AML-193 (cell line): ENCODE measurements at places on chromosomes 5 and 9.

GRCh38 chr9:101470021-101470420 is 34.4 kb upstream of the ALDOB start:
- DNase-seq: no peak

DNA sequence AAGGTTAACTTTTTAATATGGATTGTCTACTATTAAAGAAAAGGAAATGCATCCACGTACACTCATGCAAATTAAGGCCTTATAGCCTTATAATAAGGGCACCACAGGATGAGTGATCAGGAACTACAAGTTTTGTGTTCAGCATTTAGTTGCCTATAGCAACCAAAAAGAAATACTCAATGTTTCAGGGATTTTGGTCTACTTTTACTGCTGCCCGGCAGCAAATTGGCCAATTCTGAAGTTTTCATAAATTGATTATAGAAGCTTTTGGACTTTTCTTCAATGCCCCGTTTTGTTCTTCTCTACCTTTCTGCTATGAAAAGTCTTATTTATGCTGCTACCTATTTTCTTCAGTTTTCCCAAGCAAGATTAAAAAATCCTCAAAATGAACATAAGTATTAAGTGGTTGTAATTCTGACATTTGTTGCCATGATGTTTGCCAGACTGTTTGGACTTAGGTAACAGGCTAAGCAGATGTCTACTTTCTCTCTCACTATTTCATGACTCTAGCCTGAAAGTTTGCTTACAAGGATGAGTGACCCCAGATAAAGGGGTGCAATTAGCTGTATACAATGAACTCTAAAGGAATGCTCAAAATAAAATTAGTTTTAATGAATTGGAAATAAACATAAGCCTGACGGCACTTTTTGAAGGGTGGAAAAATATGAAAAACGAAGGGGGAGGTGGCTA is 391.5 kb upstream of the DAB2 start:
- no peak for DNase-seq

GRCh38 chr5:175088963-175089362 is 355.0 kb downstream of the DRD1 start:
- DNase-seq: no peak

- no peak for DNase-seq
Measured at GRCh38 chr5:32263684-32264083, 49.1 kb downstream of the MTMR12 start.

DNA sequence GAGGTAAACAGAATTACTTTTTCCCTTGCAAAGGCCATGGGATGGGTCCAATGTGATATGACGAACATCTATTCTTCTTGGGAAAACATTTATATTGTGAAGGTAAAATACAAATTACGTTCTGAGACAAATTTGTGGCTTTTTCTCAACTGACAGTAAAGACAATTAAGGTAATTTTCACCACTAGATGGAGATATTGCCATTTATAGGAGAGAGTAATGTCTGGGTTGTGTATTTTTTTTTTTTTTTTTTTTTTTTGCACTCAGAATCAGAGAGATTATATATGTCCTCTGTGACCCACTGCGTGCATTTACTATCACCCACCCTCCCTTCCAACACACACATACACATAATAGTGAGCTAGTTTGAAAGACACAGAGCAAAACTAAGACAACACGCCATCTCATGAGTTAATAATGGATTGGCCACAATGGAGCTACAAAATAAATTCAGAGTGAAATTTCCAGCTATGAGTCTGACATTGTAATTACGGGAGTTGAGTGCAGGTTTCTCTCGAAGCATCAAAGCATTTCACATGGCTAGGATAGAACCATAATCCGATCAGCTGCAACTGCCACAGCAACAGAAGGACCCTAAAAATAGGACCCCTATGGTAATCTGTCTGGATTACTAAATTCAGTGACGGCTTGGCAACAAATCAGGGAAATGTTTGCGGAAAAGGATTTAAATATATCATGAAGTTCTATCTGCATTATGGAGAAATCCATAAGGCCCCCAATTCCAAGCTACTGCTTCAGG is 49.2 kb downstream of the ANXA1 start:
- DNase-seq: peak; percentile 55

GRCh38 chr5:81842795-81843398 is 92.0 kb upstream of the SSBP2 start:
- no peak for DNase-seq

- no peak for DNase-seq
Measured at GRCh38 chr9:21762064-21762463, 40.4 kb upstream of the MTAP start.

DNA sequence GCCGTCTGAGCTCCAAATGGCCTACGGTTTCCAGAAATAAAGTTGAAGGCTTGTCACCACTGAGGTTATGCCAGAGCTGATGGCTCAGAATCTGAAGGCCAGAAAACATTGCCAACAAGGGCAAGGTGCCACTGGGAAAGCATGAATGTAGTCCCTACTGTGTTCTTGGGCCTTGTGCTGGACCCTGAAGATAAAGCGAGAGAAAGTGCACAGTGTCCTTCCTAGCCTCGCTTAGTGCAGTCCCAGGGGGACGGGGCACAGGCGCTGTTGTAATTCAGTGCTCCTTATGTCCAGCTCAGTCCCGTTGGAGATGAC is 84.5 kb downstream of the NDFIP1 start:
- no peak for DNase-seq

DNA sequence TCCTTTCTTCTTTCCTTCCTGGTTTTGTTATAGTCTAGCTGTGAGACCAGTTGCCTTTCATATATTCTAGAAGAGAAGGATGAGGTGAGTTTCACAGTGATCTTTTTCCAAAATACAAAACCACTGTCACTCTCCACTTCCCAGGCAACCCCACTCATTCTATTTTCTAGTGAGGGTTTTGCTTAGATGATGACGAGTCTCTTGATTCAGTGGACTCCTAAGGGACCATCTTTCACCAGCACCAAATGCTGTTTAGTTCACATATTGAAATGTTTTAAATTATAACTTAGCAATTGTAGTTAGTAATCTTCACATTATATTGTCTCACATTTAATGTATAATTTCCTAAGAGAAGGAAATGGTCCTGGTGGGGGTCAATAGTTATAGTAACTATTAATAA is 25.2 kb downstream of the PIK3R1 start:
- DNase-seq: no peak

GRCh38 chr5:8399471-8399870 is 530.5 kb downstream of the MTRR start:
- DNase-seq: no peak

GRCh38 chr9:126690431-126691051 is 76.8 kb downstream of the LMX1B start:
- peak; percentile 24 for DNase-seq

DNA sequence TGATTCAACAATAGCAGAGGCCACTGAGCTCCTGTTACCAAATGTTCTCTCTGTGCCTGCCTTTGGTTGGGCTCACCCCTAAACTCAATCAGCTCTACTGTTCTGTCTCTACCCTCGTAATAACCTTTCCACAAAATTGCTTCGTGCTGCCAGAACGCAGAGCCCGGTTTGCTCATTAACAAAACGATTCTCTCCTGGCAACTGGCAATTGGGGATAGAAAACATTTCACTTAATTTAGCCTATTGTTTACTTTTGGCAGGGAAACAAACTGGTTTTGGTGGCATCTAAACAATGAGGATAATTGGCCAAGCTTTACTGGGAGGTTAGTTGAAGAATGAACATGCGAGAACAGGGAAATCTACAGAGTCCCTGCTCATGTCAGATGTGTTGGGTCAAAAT is 56.6 kb downstream of the SLC28A3 start:
- no peak for DNase-seq

DNA sequence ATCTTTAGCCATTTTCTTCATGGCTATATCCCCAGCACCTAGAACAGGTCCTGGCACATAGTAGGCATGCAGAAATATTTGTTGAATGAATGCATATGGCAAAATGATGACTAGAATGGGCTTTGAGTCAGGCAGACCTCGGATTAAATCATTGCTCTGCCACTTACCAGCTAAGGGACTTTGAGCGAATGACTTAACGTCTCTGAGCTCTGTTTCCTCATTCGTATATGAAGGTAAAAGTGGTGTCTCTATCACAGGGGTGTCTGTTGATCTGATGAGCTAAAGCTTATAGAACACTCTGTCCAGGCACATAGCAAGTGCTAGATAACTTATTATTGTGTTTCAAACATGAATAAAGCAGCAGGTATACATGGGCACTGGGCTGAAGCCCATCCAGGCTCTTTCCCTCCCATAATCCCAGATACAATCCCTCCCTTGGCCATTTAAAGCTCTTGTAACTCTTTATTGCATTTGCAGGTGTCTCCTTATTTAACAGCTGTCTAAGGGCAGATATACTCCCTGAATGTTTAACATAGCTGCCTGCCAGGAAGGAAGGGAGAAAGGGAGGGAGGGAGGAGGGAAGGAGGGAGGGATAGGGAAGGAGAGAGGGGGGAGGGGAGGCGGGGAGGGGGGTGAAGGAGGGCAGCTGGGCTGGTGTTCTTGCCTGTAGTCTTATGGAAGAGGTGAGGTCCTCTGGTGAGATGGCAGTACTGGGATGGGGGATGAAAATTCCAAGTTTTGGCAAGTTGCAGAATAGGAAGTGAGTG is 23.2 kb upstream of the STXBP1 start:
- DNase-seq: no peak

- DNase-seq: no peak
Measured at GRCh38 chr9:7936996-7937395, 137.4 kb upstream of the DMAC1 start.

DNA sequence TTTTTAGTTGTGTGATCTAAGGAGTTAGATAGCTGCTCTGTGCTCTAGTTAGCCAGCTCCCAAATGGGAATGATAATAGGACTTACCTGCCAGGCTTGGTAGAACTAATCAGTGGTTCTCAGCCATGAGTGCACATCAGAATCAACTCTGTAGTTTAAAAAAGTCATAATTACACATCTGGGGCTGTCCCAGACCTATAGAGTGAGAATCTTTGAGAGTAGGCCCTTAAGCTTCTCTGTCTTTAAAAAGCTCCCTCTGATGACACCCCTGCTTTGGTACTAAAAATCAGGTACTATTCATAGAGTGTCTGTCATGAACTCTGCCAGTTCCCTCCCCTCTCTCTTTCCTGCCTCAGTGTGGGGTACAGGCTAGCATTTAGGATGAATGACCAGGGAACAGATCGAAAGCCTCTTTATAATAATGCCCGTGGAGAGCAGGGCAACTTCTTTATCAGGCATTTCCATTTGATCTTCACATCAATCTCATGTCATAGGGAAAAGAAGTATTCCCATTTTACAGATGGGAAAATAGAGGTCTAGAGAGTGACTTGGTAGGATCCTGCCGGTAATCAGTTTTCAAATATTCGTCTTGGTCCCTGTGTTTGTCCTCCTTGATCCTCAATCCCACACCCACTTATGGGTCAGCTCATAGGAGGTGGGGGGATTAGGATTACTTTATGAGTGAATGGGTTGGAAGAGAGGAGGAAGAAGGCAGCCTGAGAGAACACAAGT is 15.3 kb downstream of the PPARGC1B start:
- no peak for DNase-seq

DNA sequence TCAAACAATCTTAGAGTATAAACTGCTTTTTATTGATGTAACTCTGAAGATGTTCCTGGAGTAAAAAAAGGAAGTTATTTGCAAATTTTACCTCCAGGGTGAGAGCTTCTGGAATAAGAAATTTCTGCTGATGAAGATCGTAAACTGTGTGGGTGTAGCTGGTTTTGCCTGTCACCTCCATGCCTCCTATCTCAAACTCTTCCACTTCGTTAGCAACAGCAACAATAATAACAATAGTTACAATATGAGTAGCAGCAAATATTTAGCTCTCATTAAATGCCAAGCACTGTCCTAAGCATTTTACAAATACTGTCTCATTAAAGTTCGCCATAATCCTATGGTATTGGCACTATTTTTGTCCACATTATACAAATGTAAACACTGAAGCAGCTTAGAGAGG is 57.9 kb downstream of the GCNT1 start:
- peak; percentile 12 for DNase-seq

DNA sequence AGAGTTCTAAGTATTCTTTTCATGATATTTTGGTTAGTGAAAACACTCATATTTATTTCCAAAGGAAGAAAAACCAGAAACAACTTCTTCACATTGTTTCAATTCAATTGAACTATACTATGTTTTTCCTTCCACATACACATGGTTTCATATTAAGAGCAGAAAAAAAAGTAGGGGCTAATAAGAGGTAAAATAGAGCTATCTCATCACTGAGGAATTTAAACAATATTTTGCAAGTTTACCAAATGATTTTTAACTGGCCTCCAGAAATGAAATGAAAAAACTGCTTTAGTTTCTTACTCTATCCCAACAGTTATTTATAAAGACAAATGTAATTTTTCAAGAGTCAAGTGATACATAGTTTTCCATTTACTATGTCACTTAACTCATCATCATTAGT is 233.5 kb downstream of the RFX3 start:
- DNase-seq: no peak

- DNase-seq: no peak
Measured at GRCh38 chr9:125255781-125256391, 5.7 kb upstream of the GAPVD1 start.

GRCh38 chr9:12272471-12273120 is 420.6 kb upstream of the TYRP1 start:
- no peak for DNase-seq

DNA sequence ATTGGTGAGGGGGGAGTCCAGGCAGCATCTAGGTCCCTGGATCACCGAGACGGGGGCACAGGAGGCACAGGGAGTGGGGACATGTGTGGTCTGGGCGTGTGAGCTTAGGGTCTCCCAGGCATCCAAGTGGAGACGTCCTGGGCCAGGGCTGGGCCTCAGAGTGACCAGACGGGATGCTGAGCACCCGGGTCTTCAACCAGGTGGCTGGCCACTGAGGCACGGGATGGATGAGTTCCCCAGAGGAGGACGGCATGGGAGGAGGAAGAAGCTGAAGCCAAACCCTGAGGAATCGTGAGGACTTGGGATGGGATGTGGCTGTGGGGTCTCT is 88.0 kb downstream of the LMX1B start:
- no peak for DNase-seq
